Activated T-helper 9 cell treated with anti-CD3 and anti-CD28 coated beads, Interleukin-2, amount 50 U/mL, for 16 hours (primary cell): ENCODE measurements at places on chromosomes 3 and 15.

GRCh38 chr3:30613133-30613825 lies 6.9 kb downstream of the TGFBR2 start:
- DNase-seq = no peak

GRCh38 chr3:188868803-188869202 lies 303.0 kb upstream of the TPRG1 start:
- no peak for DNase-seq

DNA sequence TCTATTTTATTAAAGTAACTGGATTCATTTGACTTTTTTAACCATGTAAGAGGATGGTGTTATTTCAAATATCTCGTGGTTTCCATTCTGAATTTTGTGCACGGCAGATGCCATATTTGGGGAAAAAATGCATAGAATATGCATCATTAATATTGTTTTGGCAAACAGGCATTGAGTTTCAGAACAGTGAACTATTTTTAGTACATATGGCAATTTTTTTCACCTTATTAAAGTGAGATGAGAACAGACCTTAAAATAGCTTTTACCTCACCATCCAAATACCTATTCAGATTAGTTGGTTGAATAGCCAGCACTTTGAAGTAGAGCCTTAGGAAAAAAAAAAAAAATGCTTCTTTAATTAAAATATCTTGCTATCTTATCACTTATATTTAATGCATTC lies 117.3 kb upstream of the FLNB start:
- no peak for DNase-seq

- DNase-seq = no peak
Observed at GRCh38 chr3:64011685-64012084, 11.6 kb downstream of the PSMD6 start.

GRCh38 chr3:14208977-14209394 lies 30.4 kb downstream of the LSM3 start:
- DNase-seq = no peak

DNA sequence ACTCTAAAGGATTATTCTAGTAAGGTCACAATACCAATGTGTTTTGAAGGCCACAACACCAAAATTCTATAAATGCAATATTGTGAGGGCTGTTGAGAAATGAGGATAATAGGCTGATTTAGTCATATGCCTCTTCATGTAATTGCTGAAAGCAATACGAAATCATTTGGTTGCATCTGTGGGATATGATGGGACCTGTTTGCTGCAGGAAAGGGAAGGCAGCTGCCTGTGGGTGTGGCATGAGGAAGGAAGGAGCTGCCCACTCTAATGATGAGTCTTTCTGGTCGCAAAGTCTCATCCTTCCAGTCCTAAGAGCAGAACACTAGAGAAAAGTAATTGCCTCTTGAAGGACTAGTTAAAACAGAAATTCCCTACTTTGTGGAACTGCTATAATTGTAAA lies 245.3 kb upstream of the ZPLD1 start:
- no peak for DNase-seq

DNA sequence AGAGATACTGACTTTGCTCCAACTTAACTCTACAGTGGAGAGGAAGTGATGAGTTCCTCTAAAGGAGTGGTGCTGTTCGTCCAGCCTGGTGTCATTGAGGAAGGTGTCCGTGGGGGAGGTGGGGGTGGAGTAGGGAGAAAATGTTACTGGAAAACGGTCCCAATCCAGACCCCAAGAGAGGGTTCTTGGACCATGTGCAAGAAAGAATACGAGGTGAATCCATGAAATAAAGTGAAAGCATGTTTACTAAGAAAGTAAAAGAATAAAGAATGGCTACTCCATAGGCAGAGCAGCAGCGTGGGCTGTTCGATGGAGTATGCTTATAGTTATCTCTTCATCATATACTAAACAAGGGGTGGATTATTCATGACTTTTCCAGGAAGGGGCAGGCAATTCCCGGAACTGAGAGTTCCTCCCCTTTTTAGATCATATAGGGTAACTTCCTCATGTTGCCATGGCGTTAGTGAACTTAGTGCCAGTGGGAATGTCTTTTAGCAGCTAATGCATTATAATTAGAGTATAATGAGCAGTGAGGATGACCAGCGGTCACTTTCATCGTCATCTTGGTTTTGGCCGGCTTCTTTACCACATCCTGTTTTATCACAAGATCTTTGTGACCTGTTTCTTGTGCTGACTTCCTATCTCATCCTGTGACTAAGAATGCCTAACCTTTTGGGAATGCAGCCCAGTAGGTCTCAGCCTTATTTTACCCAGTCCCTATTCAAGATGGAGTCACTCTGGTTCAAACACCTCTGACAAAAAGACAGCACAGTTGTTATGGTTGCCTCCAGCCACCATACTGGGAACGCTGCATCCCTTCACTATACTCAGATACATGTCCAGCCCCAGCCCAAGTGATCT lies 38.6 kb downstream of the CLEC3B start:
- peak; percentile 22 for DNase-seq

- DNase-seq = no peak
Observed at GRCh38 chr3:171187706-171188290, 161.3 kb upstream of the SLC2A2 start.

DNA sequence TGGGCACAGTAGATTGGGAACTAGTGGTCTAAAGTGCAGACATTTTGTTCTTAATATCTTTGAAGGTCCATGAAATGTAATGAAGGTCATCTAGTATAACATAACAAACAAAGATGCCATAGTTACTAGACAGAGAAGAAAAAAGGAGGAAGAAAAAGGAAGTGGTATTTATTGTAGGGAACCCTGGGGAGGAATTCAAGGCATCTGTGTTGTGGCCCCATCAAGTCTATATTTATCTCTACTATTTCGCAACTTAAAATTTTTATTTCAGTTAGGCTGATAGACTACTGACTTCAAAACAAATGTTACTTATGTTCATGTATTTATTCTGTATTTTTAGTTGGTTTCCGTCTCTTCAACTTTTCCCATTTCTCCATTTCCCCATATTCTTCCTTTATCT lies 48.9 kb upstream of the ZDHHC23 start:
- DNase-seq = no peak

- no peak for DNase-seq
Observed at GRCh38 chr3:122247825-122248185, 64.3 kb downstream of the CASR start.

DNA sequence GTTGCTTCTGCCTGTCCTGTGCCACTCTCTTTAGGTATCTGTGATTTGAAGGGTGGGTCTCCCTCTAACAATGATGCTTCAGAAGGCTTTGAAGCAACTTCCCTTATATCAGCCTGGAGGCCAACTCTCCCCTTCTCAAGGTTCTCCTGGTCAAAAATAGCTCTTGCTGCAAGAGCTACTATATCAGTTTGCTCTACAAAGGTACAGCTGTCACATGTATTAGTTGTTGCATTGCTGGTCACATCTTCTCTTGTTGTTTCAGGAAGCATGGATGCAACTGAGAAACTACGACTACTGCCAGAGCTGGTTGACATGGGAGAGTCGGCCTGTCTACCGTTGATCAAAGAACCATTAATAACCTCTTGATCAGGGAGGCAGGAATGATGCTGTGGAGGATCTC lies 38.3 kb downstream of the USF3 start:
- no peak for DNase-seq

- no peak for DNase-seq
Observed at GRCh38 chr15:70575231-70576226, 187.8 kb downstream of the UACA start.

- DNase-seq = no peak
Observed at GRCh38 chr15:36645106-36645505, 65.7 kb downstream of the CDIN1 start.

- DNase-seq = no peak
Observed at GRCh38 chr3:193943851-193944517, 192.0 kb upstream of the HES1 start.

- DNase-seq = no peak
Observed at GRCh38 chr3:71129611-71130431, 453.7 kb downstream of the FOXP1 start.

GRCh38 chr3:12903881-12904280 lies 62.5 kb upstream of the RPL32 start:
- DNase-seq = no peak

- no peak for DNase-seq
Observed at GRCh38 chr3:116057400-116058006, 387.8 kb downstream of the LSAMP start.

GRCh38 chr15:52783191-52783829 lies 6.8 kb downstream of the ONECUT1 start:
- DNase-seq = no peak

DNA sequence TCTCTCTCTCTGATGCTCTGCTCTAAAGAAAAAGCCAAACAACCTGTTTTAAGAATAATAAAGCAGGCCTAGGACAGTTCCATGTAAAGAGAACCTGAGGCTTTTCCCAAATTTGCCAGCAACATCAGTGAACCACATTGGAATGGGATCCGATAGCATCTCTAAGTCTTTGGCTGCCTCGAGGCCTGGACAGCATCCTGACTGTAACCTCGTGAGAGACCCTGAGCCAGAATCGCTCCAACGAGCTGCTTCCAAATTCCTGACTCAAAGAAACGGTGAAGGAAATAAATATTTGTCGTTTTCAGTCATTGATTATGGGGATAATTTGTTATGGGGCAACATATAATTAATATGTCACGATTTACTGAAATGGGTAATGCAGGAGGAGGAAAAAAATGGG lies 1012.8 kb downstream of the ROBO2 start:
- no peak for DNase-seq

GRCh38 chr3:187572441-187572840 lies 97.8 kb downstream of the SST start:
- DNase-seq = no peak

- DNase-seq = no peak
Observed at GRCh38 chr3:5264093-5264600, 76.6 kb downstream of the EDEM1 start.

DNA sequence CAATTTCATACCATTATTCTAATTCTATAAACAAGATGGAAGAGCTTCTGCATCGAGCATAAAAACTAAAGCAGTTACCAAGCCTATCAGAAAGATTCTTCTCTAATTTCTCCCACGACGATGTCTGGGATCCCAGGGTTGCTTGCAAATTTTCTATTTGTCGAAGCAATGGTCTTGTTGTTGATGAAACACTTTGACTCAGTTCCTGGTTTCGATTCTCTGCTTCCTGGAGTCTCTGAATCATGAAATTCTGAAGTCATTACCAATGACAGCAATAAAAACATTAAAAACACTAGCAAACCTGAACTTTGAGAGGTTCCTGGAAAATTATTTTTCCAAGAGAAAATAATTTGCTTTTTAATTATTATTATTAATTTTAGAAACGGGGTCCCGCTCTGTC lies 18.7 kb downstream of the TMF1 start:
- DNase-seq = no peak

GRCh38 chr3:53155760-53156159 lies 5.2 kb upstream of the PRKCD start:
- no peak for DNase-seq

- DNase-seq = no peak
Observed at GRCh38 chr3:37320276-37320675, 145.9 kb upstream of the LRRFIP2 start.
